ENCODE measurements at places on chromosomes 11 and 22. TPM values are rescaled to one million over a fixed set of nuclear protein-coding genes. Genes with fewer than 3 reads are reported as not detected.

DNA sequence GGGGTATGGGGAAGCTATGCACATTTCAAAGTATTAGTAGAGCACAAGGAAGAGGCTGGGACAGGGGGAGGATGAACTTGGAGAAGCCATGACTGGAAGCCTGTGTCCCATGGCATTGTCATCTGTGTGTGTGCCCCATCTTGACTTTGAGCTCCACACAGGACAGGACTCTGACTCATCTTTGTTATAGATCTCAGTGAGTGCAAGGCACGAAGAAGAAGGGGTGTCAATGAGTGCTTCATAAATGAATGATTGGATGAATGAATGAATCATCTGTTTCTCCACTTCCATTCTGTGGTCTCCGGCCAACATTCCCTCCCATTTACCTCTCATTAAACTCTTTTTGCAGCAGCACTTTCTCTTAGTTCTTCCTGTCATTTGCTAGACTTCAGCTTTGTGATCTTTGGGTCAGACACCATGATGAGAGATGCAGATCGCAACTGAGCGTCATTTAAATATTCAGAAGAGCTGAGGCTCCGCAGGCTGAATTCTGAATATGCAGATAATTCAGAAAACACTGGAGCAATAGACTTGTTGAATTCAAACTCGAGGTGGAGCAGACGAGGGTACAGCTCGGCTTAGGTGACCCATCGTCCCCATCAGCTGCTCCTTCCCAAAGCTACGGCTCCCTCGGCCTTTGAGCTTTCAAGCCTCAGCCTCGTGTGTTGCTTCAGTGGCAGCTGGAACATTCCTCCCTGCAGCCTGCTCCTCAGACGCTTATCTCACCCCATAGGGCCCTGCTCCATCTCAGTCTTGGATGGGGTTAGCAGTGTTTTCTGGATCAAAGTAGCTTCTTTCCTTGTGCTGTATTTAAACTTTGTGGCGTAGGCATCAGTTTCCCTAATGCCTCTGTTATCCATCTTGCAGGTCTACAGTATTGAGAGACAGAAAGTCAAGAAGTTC lies 30.8 kb downstream of the APOL3 start:
- no peak for DNase-seq

DNA sequence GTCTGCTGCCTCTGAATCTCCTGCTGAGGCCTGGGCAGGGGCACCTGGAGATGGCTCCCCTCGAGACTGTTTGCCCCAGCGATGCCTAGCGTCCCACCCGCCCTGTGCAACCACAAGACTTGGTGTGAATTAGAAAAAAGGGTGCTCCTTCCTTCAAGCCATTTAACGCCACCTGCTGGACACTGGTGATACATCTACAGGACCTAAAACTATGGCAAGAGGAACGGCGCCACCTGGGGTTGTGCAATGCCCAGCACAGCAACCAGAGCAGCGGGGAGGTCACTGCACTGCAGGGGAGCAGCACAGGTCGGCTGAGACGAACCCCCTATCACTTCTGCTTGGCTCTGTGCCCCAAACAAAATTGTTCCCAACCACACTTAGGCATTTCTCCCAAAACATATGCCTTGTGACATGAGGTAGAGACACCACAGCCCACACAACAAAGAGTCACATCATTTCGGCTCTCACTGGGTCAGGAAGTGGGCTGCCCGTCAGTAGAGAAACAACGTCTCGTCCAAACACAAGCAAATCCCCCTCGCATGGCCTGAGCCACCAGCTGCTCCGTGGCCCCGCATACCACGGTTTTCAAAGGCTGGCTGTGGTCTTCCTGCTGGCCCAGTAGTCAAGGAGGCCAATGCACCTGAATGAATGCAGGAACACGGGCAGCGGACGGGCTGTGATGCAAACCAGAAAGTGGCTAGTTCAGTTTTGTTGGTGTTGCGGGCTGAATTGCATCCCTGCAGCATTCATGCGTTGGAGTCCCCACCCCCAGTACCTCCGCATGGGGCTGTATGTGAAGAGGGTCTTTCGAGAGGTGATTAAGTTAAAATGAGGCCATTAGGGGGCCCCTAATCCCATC lies 171.9 kb downstream of the SHANK2 start:
- peak; percentile 64 for DNase-seq

Gene MUC5AC
- not detected for total RNA-seq

Gene SOX10
- not detected for total RNA-seq

Gene CADM1
- total RNA-seq, result 0.69 TPM

All from LHCN-M2 (cell line).